ENCODE measurements at places on chromosomes 12 and 14.

DNA sequence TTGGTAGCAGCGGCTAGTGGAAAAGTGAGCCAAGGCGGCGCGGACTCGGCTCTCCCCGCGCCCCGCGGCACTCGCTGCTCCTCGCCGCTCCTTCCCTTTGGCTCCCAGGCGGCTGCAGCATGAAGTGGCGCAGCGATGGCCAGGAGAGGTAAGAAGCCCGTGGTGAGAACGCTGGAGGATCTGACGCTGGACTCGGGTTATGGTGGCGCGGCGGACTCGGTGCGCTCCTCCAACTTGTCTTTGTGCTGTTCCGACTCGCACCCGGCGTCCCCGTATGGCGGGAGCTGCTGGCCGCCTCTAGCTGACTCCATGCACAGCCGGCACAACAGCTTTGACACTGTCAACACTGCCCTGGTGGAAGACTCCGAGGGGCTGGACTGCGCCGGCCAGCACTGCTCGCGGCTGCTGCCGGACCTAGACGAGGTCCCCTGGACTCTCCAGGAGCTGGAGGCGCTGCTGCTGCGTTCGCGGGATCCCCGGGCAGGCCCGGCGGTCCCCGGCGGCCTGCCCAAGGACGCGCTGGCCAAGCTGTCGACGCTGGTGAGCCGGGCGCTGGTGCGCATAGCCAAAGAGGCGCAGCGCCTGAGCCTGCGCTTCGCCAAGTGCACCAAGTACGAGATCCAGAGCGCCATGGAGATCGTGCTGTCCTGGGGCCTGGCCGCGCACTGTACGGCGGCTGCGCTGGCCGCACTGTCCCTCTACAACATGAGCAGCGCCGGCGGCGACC, 225.6 kb upstream of the CRY1 start:
- DNase-seq: no peak

- no peak for DNase-seq
Measured at GRCh38 chr12:57244312-57244696, 6.7 kb downstream of the STAC3 start.

DNA sequence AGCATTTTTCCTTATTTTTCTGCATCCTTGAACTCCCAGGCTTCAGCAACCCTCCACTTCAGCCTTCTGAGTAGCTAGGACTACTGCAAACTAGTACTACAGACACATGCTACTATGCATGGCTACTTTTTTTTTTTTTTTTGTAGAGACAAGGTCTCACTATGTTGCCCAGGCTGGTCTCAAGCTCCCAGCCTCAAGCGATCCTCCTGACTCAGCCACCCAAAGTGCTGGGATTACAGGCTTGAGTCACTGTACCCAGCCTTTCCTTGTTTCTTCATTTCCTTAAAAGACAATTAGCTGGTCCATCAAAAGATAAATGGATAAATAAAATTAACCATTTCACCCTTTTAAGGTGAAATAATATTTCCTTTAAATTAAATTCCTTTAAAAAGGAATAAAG, 205.8 kb downstream of the SPTSSA start:
- DNase-seq: no peak

DNA sequence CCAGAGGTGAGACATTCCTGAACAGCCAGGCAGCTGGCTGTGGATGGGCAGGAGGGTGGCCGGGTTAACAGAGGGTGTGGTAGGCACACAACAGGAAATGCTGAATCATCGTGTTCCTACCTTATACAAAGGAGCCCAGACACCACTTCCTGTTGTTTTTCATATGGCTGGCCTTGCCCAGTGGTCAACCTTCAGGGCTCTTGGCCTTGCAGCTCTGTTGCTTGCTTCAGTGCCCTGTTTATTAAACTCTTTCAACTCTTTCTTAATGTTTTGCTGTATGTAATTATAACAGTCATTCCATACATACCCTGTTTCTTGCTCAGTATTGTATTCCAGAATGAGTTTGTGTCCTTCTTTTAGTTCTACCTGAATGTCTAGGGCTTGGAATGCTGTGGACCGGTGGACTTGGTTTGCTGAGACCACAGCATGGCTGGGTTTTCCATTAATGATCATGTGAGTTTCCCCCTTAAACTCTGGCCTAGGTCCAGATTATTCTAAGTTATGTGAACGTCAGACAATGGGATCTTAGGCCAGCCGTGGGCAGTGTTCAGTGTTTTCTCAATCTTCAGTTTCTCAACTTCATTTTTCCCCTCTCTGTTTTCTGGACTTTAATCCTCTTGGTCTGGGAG, 11.9 kb downstream of the CFAP54 start:
- no peak for DNase-seq

DNA sequence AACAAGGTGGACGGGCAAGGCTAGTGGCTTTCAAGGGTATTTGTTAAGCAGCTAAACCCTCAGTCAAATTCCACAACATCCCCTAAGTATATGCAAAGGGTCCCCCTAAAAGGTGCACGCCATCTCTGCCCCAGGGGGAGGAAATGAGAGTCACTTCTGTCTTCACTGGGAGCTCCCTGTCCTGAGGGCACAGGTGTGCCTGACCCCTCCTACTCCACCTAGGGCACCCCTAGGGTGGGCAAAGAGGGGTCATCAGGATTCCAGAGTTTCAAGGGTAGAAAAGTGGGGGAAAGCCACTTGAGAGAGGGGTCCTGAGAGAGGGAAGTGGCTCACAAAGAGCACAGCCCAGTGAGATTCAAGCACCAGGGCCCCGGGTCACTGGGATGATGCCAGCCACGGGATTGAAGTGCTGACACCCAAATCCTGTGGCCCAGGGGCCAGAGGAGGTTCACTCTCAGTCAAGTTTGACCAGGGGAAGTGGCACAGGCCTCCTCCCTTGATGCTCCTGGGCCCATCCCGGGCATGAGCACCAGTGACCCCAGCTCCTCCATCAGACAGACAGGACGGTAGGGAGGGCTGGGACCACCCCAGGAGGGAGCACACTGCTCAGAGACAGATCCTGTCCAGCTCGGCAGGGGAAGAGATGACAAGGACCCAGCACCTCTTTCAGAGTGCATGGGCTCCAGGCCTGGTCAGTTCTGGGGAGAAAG, 82.3 kb upstream of the BCL11B start:
- no peak for DNase-seq

DNA sequence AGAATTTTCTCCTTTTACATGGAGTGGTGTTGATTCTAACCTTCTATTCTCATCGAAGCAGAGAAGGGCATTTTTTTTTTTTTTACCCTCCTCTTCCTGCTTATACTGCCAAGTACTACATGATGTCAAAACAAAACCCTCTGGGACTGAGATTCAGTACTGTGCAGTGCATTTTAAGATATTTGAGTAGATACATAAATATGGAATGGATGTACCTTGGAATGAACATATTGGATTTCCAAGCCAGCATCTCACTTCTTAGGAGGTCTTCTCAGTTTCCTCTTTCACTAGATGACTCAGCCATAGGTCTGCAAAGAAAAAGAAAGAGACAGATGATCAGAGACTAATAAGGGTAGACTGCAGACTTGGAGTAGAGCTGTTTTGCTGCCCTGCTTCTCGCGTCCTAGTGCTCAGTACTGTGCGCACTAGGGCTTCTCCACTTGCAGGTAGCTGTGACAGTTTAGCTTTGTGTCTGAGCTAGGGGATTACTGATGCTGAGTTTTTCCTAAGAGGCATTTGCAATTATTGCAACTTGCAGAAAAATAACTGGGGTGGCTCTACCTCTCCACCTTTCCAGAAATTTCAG, 20.4 kb downstream of the TPH2 start:
- no peak for DNase-seq

DNA sequence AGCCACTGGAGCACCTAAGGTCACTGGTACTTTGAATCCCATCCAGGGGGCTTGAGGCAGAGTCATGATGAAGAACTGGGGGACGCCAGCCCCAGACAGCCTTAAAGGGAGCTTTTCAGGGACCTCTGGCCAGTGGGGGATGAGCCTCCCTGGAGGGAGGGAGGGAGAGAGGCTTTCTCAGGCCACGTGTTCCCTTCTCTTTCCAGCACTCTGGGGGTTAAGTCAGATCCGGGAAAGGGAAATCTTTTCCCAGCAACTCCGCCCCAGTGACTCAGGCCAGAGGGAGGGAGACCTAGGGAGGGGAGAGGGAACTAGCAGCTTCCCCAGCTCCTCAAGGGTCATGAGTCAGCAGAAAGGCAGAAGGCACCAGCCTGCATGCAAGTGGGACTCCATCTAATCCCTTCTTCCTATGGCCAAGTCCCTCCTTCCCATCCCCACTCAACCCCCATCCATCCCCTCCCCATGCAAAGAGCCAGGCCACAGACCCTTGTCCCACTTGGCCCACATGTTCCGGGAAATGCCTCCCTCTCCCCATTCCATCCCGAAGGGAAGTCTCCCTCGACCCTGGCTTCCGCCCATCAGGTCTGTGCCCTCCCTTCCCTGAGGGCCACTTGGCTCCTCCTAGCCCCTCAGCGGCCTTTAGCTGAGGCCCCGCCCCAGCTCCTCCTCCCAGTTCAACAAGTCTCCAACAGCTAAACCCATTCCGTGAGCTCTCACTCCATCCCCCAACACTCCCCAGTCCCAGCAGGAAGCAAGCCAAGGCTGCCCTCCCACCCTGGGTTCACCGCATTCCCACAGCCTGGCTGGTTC, 5.6 kb downstream of the TNFRSF1A start:
- peak; percentile 93 for DNase-seq

Measured in Panc1 (cell line).